NCI-H1417 treated with DMSO at 0.1 percent for 48 hours (cell line): ENCODE measurements at places on chromosomes 11 and 22.
A peak's percentile ranks its signal among the peaks of the same experiment; 100 is the strongest.

- DNase-seq, result no peak
These were observed 30.1 kb upstream of the FIBIN start for GRCh38 chr11:26963764-26964163.

- DNase-seq, result no peak
These were observed 4.1 kb upstream of the MS4A18 start for GRCh38 chr11:60720460-60720859.

GRCh38 chr11:31433851-31434250 lies 64.2 kb downstream of the DNAJC24 start:
- peak; percentile 51 for DNase-seq

- no peak for DNase-seq
These were observed 76.4 kb downstream of the TMEM135 start for GRCh38 chr11:87114093-87114492.

DNA sequence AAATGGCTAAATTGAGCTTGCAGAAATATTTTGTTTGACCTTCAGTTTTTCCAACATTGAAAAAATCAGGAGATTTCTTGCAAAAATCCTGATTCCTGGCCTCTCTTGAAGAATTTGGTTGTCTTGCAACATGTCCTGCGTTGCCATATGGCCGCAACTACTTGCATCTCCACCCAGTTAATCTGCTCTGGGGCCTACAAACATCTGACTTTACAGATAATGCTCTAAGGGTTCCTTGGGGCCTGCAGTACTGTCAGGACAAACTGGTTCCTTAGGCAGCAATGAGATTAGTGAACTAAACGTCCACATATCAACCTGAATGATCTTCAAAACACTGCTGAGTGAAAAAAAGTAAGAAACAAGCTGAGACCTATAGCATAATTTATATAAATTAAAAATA lies 36.6 kb upstream of the FEZ1 start:
- no peak for DNase-seq

- DNase-seq, result no peak
These were observed 419.4 kb downstream of the MN1 start for GRCh38 chr22:27381960-27382742.

- DNase-seq, result no peak
These were observed 3.2 kb downstream of the KCTD17 start for GRCh38 chr22:37054600-37055365.

- DNase-seq, result no peak
These were observed 26.9 kb upstream of the ATXN10 start for GRCh38 chr22:45644714-45645113.

GRCh38 chr11:65491163-65491465 lies 7.7 kb upstream of the MALAT1 start:
- no peak for DNase-seq

DNA sequence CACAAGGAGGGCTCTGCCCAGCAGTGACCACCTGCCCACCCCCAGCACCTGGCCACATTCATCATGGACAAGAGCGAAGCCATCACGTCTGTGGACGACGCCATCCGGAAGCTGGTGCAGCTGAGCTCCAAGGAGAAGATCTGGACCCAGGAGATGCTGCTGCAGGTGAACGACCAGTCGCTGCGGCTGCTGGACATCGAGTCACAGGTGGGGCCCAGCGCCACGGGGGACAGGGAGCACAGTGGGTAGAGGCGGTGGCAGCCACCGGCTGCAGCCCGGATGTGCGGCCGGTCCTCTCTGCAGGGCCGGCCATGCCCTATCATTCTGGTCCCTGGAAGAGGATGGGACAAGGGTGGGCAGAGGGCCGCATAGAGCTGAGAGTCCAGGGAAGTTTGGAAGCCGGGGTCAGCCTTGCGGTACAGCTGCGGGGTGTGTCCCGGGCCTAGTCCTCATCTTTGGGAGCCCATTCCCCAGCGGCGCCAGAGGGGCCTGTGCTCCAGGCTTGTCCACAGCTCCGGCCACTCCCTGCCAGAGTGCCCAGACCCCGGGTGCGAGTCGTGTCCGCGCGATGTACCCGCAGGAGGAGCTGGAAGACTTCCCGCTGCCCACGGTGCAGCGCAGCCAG lies 14.1 kb downstream of the EPS8L2 start:
- DNase-seq, result no peak

DNA sequence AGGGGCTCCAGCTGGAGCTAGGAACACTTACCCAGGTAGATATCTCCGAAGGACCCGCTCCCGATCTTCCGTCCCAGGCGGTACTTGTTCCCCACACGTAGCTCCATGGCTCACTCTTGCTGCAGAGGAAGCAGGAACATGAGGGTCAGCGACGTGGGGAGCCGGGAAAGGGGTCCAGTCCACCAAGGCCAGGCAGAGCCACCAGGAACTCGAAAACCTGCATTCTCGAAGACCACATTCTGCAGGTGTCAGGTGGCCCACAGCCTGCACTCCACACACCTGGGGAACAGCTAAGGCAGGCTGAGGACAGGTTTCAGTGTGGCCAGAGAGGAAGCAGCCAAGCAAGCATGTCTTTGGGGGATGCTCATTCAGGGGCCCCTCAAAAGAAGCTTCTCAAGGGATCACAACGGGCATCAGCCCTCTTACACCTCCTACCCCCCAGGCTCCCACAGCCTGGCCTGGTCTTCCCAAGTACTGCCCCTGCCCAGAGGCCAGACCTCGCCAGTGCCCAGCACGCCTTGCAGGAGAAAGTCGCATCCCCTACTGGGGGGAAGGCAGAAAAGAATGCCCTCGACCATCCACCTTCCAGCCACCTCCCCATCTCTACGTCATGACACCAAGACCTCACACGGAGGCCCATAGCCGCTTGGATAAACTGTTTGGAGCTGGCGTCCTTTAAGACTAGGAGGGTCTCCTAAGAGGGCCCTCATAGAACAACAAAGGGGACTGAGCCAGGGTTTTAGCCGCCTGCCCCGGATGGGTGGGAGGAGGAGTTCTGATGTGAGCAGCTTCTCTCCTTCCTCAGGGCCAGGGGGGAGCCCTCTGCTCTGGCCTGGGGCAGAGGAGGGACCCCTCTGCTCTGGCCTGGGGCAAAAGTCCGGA lies 2.9 kb downstream of the CSNK1E start:
- no peak for DNase-seq

GRCh38 chr22:31193092-31193491 lies 19.0 kb upstream of the LIMK2 start:
- DNase-seq, result no peak

DNA sequence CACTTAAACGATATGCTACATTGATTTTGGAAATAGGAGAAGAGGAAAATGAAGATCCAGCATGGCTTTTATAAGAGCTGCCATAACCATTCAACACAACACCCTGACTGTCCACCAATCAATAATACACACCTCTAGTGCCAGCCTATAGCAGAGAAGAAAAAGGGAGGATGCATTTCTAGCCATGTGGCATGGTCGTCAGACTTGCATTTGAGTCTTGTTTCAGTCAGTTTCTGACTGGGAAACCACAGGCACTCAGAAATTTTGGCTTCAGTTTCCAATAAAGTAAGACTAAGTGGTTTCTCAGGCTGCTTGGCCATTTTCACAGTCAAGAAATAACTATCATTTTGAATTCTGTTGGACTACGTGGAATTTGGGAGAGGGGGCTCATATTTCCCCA lies 523.5 kb upstream of the LRRC4C start:
- DNase-seq, result no peak

DNA sequence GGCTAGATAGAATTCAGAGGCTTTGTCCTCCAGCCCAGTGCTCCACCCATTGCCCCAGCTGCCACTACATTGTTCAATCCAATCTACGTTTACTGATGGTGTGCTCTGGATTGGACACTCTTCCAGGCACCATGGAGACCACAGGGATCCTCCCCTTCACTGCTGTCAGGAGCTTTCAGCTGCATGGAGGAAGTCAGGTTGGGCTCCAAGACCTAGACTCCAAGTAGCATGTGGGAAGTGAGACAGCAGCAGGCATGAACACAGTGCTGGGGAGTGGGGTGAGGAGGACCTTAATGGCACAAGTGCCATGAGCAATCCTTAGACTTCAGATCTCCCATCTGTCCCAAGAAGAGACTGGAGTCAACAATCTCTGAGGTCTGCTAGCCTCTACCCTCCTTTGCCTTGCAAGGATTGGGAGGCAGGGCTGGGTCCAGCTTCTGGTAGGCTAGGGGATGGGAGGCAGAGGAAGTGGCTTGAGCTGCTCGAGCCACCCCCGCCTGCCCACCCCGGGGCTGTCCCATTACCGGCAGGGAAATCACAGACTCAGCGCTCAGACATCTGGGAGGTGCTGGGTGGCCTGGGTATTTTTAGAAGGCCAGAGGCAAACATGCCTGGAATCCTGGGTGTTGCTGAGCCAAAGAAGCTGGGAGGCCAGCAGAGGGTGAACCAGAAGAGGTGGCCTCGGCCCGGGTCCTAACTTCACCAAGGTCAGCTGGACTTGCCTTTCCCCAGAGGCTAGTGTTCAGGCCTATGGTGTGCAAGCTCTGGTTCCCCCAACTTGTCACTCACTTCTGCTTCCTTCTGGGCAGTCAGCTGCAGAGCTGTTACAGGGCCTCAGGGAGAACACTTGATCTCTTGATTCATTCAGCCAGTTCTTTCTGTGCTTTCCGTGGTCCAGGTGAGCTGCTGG lies 15.2 kb upstream of the FCHSD2 start:
- DNase-seq, result no peak

GRCh38 chr11:25515576-25515975 lies 816.4 kb upstream of the ANO3 start:
- DNase-seq, result no peak

DNA sequence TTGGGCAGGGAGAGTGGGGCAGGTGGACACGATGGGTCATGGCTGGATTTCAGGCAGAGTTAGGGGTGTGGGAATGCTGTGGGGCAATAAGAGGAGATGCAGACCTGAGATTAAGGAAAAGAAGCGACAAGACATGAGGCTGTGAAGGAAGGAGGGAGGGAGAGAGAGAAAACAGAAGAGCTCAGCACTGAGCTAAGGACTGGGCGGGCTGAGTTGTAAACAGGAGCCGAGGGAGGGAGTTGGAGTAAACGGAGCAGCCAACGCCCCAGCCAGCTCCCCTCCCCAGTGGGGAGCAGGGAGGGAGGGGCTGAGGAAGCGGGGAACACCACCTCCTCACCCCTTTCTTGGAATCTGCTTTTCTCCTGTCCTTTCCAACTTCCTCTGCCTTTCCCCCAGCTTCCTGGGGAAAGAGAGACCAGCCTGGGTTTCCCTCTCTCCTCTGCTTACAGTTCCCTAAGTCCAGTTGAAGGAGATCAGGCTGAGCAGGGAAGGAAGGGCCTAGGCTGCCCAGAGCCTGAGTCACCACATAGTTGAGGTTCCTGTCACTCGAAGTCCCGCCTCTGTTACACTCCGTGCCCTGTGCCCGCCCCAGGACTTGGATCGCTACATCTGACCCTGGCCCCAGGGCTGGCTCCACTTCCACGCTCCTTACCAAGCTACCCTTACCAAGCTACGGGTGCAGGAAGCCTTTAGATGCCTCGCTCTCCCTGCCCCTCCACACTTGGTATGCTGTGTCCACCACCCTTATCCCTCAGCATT lies 6.7 kb upstream of the AHNAK start:
- DNase-seq, result no peak

- DNase-seq, result no peak
These were observed 49.5 kb downstream of the PAX6 start for GRCh38 chr11:31761636-31762035.

GRCh38 chr11:77510095-77510494 lies 36.2 kb upstream of the PAK1 start:
- no peak for DNase-seq

- no peak for DNase-seq
These were observed 189.2 kb upstream of the ARHGAP20 start for GRCh38 chr11:110901441-110901840.

DNA sequence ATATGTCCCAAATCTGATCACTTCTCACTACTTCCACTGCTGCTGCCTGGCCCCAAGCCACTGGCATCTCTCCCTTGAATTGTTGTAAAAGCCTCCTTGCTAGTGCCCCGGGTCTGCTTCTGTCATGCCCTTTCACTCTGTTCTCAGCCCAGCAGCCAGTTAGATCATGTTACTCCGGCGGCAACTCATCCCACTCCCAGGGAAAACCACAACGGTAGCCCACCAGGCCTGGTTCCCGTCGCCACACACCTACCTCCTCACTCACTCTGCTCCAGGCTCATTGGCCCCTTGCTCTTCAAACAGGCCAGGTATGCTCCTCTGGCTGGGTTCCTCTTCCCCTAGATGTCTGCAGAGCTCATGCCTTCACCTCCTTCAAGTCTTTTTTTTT lies 3.8 kb upstream of the MARK2 start:
- DNase-seq, result no peak

DNA sequence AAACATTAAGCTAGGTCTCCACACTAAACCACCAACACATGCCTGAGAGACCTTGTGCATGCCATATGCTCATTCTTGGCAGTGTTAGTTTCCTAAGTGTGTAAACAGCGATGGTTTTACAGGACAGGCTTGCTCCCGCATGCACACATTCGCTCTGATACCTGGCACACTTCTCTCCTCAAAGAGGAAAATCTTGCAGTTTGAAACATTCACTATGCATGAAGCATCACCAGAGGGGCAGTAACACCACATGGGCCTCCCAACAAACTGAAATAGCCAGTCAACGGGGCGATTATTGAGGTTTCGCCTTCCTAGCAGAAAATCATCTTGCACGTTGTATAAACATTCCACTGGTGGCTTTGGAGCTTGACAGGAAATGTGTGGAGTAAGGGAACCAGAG lies 52.6 kb downstream of the ABTB2 start:
- DNase-seq, result no peak

GRCh38 chr22:37045958-37046357 lies 5.6 kb upstream of the KCTD17 start:
- no peak for DNase-seq

GRCh38 chr11:15157606-15158137 lies 42.9 kb downstream of the INSC start:
- no peak for DNase-seq

GRCh38 chr11:66150140-66150539 lies 80.1 kb downstream of the PACS1 start:
- no peak for DNase-seq

GRCh38 chr11:64687643-64688533 lies 35.1 kb downstream of the NRXN2 start:
- DNase-seq, result no peak

DNA sequence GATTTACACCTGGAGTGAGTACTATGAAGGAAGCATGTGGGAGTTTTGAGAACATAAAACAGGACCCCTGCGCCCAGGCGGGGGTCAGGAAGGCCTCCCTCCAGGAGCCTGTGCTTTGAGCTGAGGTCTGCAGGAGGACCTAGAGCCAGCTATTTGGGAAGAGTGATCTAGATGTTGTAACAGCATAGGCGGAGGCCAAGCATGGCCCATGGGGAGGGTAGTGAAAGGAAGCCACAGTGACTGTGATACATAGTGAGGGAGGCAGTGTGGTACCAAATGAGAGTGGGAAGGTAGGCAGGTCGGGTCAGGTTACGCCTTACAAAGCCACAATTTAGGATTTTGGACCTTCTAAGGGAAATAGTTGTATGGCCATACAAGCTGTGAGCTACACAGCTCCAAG lies 147.5 kb downstream of the PARVA start:
- no peak for DNase-seq

- DNase-seq, result no peak
These were observed at the start of gene CLTCL1 for GRCh38 chr22:19291580-19292457. TSS of gene CLTCL1 (minus strand) at chr22:19291719. CDS start at chr22:19291641, 78 bp downstream.
